ENCODE measurements at places on chromosomes 13 and 19.

DNA sequence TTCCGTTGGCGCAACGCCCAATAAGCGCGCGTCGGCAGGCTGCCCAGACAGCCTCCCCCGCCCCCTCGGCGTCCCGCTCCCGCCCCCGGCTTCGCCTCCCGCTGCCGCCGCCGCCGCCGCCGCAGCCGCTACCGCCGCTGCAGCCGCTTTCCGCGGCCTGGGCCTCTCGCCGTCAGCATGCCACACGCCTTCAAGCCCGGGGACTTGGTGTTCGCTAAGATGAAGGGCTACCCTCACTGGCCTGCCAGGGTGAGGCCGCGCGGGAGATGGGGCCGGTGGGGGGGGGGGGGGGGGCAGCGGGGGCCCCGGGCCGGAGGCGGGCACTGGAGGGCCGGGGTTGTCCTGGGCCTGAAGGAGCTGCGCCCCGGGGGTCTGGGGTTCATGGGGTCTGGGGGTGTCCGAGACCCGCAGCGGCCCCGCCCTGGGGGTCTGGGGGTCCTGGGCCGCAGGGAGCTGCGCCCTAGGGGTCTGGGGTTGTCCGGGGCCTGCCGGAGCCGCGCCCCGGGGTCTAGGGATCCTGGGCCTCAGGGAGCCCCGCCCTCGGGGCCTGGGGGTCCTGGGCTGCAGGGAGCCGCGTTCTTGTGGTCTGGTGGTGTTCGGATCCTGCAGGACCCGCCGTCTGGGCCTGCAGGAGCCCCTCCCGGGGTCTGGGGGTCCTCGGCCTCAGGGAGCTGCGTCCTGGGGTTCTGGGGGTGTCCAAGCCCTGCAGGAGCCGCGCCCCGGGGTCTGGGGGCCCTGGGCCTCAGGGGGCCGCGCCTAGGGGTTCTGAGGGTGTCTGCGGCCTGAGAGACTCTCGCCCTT, at the start of gene HDGFL2:
HDGFL2 (plus strand) TSS at position 124 of the 801 bp plus-strand sequence; CDS start at position 178, 54 bp downstream.
- DNase-seq: no peak

- no peak for DNase-seq
Observed at GRCh38 chr13:30394751-30395191, 27.5 kb upstream of the UBE2L5 start.

DNA sequence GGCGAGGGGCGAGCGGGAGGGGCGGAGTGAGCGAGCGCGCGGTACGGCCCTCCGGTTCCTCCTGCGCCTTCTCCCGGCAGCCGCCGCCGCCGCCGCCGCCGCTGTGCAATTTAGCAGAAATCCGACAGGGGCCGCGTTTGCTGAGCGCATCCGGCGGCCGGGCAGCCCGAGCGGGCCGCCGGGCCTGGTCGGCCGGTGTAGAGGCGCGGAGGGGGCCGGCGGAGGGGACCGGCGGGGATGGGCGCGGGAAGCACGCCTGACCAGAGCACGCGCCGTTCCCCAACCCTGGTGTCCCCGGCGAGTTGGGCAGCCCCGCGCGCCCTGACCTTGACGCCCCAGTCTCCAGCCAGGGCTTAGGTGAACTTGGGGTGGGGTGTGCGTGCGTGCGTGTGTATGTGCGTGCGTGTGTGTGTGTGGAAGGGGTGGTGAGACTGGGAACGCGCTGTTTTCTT, 144.5 kb upstream of the ZNF536 start:
- DNase-seq: peak; percentile 87

DNA sequence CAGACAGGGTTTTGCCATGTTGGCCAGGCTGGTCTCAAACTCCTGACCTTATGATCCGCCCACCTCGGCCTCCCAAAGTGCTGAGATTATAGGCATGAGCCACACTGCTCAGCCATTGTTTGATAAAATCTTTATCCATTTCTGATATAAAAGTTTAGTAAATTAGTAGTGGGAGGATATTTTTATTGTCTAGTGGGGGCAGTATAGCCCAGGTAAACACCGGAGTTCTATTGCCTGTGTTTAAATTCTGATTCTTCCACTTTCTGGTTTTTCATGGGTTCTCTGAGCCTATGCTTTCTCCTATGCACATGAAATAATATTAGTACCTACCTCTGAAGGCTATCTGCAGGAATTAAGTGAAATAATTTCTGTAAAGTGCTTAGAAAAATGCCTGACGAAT, 20.1 kb upstream of the ARHGEF18 start:
- no peak for DNase-seq

DNA sequence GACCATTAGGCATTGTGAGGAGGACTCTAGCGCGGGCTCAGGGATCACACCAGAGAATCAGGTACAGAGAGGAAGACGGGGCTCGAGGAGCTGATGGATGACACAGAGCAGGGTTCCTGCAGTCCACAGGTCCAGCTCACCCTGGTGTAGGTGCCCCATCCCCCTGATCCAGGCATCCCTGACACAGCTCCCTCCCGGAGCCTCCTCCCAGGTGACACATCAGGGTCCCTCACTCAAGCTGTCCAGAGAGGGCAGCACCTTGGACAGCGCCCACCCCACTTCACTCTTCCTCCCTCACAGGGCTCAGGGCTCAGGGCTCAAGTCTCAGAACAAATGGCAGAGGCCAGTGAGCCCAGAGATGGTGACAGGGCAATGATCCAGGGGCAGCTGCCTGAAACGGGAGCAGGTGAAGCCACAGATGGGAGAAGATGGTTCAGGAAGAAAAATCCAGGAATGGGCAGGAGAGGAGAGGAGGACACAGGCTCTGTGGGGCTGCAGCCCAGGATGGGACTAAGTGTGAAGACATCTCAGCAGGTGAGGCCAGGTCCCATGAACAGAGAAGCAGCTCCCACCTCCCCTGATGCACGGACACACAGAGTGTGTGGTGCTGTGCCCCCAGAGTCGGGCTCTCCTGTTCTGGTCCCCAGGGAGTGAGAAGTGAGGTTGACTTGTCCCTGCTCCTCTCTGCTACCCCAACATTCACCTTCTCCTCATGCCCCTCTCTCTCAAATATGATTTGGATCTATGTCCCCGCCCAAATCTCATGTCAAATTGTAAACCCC, 2.8 kb upstream of the CEACAM5 start:
- DNase-seq: peak; percentile 43

GRCh38 chr13:46104868-46105267, at the start of gene CPB2:
CPB2 (minus strand) TSS chr13:46105033; CDS start chr13:46105009, 24 bp downstream.
- no peak for DNase-seq

DNA sequence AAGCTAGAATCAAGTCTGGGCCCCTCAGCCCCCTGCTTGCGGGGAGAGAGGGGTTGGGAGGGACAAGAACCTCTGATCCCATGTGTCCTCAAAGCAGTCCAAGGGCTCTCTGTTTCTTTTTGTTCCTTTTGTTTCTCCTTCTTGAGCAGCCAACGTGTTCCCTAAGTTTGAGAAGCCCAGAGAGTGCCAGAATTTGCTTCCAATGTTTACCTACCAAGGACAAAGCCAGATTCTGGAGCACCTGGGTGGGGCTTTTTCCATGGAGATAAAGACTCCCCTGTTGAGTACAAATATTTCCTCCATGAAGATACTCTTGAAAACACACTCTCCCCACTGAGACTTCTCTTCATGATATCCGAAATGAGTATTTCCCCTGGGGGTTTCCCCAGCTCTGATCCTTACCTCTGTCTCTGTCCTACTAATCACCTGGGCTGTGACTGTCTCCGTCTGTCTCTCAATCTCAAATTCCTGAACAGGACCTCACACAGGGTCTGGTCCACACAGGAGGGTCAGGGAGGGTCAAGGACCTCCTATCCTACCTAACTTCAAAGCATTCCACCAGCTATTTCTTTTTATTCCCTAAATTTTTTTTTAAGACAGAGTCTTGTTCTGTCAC, 27.4 kb downstream of the CD177 start:
- DNase-seq: no peak

DNA sequence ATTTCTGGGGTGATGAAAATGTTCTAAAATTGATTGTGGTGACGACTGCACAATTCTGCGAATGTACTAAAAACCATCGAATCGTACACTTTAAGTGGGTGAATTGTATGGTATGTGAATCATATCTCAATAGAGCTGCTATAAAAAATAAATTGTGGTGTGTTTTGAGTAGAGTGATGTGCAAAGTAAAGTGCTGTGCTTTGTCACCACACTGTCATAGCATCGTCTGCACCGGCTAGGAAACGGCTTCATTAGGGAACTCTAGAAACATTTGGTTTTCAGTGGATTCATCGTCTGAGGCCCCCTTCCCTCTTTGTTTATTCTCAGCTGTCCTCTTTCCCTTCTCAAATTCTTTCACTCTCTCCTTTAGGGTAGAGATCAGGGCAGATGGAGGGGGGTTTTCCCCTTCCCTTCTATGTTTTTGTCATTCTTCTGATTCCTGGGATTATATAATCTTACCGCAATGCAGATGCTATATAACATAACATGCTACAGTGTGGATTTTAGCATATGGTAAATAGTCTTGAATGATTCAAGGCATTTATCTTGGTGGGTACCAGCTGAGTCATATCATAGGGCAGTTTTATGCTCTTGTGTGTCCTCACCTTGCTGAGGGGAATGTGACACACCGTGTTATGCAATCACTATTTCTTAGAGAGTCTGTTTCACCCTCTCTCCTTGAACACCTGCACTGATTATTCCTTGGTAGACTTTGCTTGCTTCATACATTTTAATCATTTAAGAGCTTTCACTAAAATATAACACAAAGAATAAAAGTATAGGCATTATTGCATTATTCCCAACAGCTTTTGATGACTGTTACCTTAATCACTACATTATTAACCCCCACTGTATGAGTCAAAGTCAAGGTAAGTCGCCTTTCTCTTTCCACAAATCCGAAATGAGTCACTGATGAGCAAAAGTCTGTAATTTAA, 239.4 kb downstream of the DCLK1 start:
- no peak for DNase-seq

- DNase-seq: no peak
Observed at GRCh38 chr13:93862259-93862658, 617.2 kb downstream of the DCT start.
